ENCODE measurements at places on chromosomes 4 and X. TPM values are rescaled to one million over a fixed set of nuclear protein-coding genes. Genes with fewer than 3 reads are reported as not detected.

GRCh38 chrX:123171781-123172180, 12.3 kb upstream of the GRIA3 start:
- DNase-seq, result no peak

- no peak for DNase-seq
These were observed 14.7 kb downstream of the GAK start for GRCh38 chr4:917466-917865.

Gene GCNA
- 2.1 TPM for total RNA-seq

- DNase-seq, result no peak
These were observed 88.3 kb downstream of the OPHN1 start for GRCh38 chrX:68345025-68345424.

Gene SCML1
- 11.6 TPM for total RNA-seq

Gene C4orf54
- 58.1 TPM for total RNA-seq

DNA sequence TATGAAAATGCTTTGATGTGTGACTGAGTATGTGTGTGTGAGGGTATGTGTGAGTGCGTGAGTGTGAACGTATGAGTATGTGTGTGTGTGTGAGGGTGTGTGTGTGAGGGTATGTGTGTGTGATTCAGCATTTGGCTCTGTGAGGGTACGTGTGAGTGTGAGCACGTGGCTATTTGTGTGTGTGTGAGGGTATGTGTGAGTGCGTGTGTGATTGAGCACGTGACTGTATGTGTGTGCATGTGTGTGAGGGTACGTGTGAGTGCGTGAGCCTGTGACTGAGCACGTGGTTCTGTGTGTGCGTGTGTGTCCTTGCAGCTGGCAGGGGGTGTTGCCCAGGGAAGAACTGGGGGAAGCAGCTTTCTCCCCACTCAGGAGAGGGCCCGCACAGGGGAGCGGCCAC, 16.1 kb upstream of the PPP2R3B start:
- no peak for DNase-seq

- DNase-seq, result no peak
These were observed 105.1 kb downstream of the ADGRA3 start for GRCh38 chr4:22410645-22411247.

DNA sequence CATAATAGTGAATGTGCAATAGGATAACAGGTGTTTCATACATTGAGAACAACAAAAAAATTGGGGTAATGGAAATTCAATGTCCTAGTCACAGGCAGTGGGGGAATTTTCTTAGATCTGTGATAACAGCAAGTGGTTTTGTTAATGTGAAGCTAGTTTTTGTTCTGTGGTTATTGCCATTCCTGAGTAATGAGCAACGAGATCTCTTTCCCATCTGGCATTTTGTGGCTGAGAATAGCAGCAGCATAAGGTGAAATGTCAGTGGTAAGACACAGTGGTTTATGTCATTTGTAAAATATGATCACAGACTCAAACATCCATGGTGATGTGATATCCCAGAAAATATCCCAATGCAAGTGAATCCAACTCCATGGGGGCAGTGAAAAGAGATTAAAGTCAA, 497.5 kb downstream of the KCNIP4 start:
- DNase-seq, result no peak

Gene SLC34A2
- total RNA-seq, result 0.17 TPM

GRCh38 chrX:17496407-17496806, 121.4 kb downstream of the NHS start:
- DNase-seq, result no peak

GRCh38 chr4:32775049-32775448, 2054.9 kb downstream of the PCDH7 start:
- DNase-seq, result no peak

GRCh38 chrX:12162420-12162819, 24.1 kb downstream of the FRMPD4 start:
- no peak for DNase-seq

GRCh38 chr4:59583845-59584568, 1616.1 kb upstream of the ADGRL3 start:
- no peak for DNase-seq

DNA sequence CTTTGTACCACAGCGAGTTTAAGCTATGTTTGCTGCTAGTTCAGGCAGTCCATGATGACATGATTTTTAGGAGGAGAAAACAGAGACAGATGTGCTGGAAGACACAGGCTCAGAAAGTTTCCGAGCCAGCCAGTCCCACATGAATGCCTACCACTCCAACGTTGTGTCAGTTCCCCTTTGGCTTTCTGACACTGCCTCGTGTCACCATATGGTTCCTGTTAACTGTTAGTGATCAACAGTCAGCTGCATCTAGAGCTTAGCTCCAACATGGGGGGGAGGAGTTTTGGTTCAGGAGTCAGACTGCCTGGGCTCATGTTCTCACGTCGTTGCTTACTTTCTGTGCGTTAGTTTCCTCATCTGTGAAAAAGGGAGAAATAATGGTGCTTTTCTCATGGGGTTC, 343.7 kb downstream of the MID1IP1 start:
- DNase-seq, result no peak

- no peak for DNase-seq
These were observed 209.3 kb upstream of the MAOA start for GRCh38 chrX:43446752-43447151.

DNA sequence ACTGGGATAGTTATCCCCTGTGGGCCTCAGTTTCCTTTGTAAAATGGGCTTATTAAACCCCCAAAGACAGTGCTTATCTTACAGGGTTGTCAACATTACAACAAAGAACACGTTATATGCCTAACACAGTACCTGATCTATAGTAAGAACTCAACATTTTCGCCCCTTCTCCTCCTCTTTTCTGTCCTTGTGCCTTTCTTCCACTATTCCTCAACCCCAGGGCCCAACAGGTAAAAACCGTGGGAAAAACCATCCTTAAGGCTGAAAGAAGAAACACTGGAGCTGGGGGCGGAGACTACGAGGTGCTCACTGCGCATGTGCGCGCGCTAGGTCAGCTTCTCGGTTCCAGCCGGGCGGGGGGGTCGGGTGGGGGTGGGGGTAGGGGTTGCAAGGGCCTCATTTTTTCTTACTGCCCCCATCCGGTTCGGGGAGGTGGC, 426 bp upstream of the XIAP start:
- no peak for DNase-seq

GRCh38 chr4:155624478-155624877, 42.2 kb upstream of the GUCY1A1 start:
- no peak for DNase-seq

DNA sequence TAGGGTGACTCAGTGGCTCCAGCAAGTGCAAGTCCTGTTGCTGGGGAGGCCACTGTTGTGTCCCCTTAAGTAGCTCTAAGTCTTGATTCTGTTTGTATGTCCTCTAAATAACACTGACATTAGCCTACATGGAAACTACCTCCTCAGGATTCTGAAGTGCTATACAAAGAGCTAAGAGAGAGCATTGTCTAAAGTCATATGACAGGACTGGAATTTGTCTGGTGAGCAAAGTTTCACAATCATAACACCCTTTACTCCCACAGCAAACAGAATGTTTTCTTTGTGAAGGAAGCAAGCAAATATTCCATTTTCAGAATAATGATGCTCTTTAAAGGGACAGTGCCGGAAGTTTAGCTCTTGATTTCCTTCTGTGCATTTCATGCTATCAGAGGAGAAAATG, 23.4 kb upstream of the CT47A1 start:
- no peak for DNase-seq

Gene FAM133A
- total RNA-seq, result not detected

Gene ALB
- 5.9 TPM for total RNA-seq

DNA sequence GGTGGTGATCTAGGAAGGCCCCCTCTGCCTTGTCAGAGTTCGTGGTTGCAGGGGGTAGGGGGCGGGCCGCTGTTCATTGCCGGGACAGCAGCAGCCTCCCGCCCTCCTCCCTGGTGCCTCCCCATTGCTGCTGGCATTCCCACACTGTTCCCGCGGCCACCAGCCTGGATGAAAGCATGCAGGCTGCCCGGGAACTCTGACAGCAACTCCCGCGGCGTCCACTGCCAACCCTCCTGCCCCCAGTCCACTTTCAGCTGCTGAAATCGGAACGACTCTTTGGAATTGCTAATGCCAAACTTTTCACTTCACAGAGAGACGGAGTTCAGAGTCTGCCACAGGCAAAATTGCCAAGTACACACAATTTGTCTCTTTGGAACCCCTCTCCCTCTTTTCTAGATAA, 121.9 kb downstream of the BEND2 start:
- DNase-seq, result no peak

Gene PNMA6A
- 0.20 TPM for total RNA-seq

GRCh38 chrX:78800694-78801093, 53.2 kb downstream of the LPAR4 start:
- DNase-seq, result no peak

Gene ZNF157
- total RNA-seq, result not detected

Gene GAB1
- 20.3 TPM for total RNA-seq

Gene GPR173
- 0.19 TPM for total RNA-seq

DNA sequence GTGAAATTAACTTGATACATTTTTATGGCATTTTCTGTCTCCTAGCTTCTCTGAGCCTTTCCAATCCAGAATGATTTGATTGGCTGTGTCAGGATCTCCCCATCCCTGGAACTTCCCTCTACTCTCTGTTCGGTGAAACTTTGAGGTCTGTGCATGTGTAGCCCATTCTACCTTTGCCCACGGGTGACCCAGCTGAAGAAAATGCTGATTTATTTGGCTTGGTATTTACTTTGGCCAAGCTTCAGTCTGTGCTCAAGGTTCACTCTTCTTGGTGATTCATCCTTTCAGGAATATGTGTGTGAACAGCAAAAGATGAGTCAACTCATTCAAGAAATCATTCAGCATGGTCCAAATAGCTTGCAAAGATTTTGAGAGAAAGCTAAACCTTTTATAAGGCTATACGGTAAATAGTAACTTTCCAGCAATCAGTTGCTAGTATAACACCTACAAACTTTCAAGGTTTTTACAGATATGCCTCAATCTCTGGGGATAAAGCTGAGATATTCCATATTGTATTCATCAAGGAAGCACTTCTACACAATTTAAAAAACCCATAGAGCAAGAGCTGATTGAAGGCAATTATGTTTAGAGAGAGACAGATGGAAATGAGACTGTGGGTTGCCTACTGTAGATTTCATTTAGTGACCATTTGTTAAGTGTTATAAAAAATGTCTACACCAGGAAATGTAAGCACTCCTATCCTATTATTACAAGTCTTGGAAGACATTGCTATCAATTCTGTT, 233.9 kb upstream of the CXXC4 start:
- DNase-seq, result no peak

GRCh38 chr4:147741190-147741788, 9.4 kb downstream of the ARHGAP10 start:
- DNase-seq, result no peak

GRCh38 chr4:65651031-65651430, 19.3 kb downstream of the EPHA5 start:
- DNase-seq, result no peak

Gene TEX13A
- not detected for total RNA-seq

- DNase-seq, result no peak
These were observed 134.3 kb downstream of the GUCY2F start for GRCh38 chrX:109347632-109348031.

- DNase-seq, result no peak
These were observed 3.1 kb upstream of the TCEANC start for GRCh38 chrX:13649838-13650237.

Gene RPGR
- total RNA-seq, result 4.0 TPM

DNA sequence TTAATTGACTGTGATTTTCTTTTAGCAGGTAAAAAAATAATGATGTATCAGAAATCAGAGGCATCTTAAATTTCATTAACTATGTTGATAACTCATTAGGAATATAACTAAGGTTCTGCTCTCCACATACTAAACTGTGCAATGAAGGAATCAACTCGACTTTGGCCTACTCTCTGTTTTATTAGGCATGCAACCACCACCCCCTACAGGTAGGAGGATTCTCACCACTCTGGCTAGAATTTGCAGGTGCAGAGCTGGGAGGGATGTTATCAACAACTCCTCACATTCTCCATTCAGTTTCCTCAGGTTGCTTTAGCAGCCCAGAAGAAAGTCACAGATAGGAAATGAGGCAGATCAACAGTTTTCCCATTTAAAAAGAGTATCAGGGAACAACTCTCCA, 160.1 kb downstream of the COX18 start:
- DNase-seq, result no peak

DNA sequence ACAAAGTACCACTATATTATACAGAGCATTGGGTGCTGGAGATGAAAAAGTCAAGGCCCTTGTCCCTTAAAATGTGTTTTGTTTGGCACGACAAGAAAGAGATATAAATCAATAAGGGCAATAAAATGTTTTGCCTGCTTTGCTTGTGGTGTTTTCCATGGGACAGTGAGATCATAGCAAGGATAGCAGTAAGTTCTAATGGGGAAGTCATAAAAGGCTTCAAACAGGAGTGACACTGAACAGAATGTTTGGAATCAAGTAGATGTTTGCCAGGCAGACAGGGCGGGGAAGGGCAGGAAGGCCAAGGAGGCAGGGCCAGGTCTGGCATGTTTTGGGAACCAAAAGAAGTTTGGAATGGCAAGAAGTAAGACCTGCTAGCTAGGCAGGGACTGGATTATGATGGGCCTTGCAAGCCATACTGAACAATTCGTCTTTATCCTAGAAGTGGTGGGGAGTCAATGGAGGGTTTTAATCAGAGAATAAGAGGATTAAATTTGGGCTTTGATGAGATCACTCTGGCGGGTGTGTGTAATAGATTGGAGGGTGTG, 16.4 kb downstream of the FGF2 start:
- no peak for DNase-seq

DNA sequence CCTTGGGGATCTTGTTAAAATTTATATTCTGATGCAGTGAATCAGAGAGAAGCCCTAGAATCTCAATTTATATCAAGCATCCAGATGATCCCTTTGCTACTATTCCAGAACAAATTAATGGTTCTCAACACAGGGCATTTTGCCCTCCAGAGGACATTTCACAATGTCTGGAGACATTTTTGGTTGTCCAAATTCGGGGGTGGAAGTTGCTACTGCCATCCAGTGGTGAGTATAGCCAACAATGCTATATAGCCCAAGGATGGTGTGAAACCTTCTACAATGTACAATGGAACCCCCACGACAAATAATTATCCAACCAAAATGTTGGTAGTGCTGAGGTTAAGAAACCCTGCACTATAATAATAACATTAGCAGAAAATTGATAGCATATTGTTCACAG, 2440.0 kb downstream of the PCDH7 start:
- no peak for DNase-seq

GRCh38 chr4:183499801-183500200, 5.1 kb upstream of the ING2 start:
- no peak for DNase-seq

- no peak for DNase-seq
These were observed 14.6 kb downstream of the ATP10D start for GRCh38 chr4:47499700-47500099.

GRCh38 chr4:82809619-82810018, 11.0 kb upstream of the SCD5 start:
- DNase-seq, result no peak

All from psoas muscle (tissue), 8 donors.